ENCODE measurements at places on chromosomes 5 and 9.

DNA sequence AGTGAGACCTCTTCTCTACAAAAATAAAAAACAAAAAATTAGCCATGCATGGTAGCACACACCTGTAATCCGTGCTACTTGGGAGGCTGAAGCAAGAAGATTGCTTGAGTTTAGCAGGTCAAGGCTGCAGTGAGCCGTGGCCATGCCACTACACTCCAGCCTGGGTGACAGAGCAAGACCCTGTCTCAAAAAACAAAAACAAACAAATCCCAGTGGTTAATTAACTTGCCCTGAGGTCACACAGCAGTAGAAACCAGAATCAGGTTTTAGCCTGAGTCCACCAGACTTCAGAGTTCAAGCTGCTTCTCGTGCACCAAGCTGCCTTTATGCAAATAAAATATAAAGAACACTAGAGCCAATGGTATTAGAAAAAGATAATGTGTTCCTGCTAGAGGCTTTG is 169.7 kb downstream of the GOLPH3 start:
- DNase-seq = no peak

- no peak for DNase-seq
Measured at GRCh38 chr5:159779481-159779880, 136.8 kb upstream of the ADRA1B start.

DNA sequence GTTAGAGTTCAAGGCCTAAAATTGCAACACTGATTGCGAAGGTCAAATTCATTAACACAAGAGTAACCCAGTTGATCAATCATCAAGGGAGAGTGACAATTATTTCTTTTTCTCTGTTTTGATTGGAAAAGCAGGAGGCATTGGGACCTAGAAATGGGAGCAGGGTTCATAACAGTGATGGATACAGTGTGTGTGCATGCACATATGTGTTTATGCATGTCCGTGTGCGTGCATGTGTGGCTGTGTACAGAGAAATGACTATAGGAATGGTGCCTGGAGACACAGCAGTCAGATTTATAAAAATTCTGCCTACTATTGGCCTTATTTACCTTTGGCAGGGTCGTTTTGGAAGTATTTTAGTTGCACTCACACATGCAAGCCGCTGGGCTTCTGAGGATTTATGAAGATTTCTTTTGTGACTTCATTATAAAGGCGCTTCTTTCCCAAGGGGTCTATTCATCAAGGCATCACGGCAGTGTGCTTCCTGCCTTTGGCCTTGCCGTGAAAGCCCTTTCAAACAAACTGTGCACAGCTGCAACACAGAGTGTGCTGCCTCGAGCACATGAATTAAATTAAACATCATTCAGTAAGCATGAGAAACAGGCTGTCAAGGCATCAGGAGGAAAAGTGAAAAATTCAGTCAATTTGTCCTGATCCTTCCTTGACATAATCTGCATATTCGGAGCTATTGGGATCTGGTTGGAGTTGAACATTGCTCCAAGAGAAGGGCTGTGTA is 122.8 kb upstream of the PUM3 start:
- no peak for DNase-seq

DNA sequence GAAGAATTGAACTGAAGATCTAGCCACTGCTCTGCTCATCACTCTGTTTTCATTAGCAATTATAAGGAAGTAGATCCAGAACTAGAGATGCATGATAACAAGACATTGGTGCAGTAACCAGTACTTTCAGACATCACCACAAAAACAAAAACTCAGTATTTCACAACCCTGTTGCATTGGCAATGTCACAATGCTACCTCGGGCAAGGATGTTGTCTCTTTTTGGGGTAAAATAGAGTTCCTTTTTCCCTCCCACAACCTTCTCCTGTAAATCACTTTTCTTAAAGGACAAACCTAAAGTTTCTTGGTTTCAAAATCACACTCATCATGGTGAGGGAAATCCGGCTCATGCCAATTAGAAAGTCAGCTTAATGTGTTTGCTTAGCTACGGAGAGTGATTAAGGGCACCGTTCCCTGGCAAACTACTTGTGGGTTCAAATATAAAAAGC is 420.1 kb upstream of the MEF2C start:
- DNase-seq = no peak

DNA sequence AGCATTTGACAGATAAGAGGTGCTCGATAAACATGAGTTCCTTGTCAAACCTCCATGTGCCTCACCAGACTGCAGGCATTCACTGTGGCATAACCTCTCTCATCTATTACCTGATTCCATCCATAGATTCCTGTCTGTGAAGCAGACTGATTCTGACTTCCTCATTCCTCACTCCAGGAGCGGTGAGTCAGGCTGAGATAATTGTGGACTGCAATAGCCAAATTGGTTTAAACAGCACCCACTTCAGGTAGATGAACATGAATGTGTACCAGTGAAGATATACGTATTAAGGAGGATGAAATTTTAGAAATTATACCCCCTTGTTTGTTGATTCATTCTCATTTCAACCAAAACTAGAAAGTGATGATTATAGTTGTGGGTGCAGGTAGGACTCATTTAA is 391.2 kb downstream of the HINT1 start:
- peak; percentile 75 for DNase-seq

- peak; percentile 68 for DNase-seq
Measured at GRCh38 chr5:112419164-112419985, at the start of gene EPB41L4A. Gene EPB41L4A (minus strand): TSS chr5:112419277. CDS start chr5:112419039, 238 bp downstream.

DNA sequence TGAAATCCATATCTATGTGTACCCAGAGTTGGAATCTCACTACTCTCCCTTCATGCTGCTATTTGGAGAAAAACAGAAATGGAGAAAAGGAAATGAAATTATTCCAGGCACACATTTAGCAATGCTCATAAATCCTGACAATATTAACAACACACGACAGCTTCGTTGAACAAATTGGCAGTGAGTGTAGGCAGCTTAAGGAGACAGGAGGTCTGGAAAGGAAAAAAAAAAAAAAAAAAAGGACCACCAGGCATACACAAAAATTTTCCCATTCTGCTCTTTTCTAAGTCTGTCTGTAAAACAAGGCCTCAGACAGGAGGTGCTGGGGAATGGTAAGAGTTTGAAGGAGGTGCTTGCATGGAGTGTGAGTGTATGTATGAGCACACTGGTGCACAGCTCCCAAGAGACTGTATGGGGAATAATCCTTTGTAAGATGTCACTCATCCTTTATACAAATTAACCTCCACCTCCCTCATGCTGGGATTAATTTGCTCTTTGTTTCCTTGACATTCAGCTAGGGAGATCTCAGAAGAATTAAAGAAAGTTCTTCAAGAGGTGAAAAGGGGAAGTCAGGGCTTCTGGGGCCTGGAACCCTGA is 78.9 kb downstream of the ASTN2 start:
- no peak for DNase-seq

- no peak for DNase-seq
Measured at GRCh38 chr5:173688703-173689102, 72.3 kb upstream of the BOD1 start.

Data from RWPE1 (cell line).